Memory B cell (primary cell): ENCODE measurements at places on chromosomes 12 and 14.

DNA sequence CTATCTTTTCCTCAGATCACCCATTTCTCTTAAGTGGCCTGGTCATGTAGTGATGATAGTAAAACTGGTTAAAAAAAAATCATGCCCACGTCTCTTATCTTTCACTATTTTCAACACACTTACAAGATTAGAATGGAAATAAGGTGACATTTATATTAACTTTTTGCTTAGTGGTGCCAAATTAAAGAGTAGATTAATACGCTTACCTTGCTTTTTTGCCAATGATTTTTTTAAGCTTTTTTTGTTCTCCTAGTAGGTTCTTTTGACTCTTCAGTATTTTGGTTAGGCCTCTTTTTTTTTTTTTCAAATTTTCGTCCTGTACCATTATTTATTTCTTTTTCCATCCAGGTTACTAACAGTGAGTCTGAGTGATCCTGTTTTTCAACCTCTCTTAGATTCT lies 147.9 kb downstream of the PTCSC3 start:
- no peak for DNase-seq

- DNase-seq, result no peak
Observed at GRCh38 chr12:13849456-13849855, 131.9 kb downstream of the GRIN2B start.

DNA sequence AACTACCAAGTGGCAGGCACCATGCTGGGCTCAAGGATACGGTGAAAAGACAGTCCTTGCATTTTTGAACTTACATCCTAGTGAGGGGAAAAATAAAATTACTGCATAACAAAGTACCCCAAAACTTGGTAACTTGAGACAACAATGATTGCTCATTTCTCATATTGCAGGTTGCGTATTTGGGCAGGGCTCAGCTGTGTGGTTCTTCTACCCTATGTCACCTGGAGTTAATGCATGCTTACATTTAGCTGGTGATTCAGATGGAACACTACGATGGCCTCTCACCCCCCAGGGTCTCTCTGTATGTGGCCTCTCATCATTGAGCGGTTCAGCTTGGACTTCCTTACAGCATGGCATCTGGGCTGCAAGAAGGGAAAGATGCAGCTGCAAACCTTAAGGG lies 60.7 kb upstream of the RBM19 start:
- no peak for DNase-seq

DNA sequence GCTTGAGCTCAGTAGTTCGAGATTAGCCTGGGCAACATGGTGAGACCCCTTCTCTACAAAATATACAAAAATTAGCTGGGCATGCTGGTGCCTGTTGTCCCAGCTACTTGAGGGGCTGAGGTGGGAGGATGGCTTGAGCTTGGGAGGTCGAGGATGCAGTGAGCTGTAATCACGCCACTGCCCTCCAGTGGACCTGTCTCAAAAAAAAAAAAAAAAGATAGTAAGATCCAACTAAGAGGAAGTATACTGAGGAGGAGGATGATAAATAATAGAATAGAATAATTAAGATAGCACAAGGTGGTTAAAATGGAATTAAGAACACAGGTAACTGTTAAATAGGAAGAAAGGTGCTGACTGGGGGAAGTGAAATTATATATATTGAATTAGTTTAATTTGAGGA lies 37.0 kb upstream of the BAZ1A start:
- DNase-seq, result no peak

- DNase-seq, result peak; percentile 60
Observed at GRCh38 chr12:122886851-122887818, 8.8 kb downstream of the VPS37B start.

- DNase-seq, result no peak
Observed at GRCh38 chr12:40031965-40032364, 73.9 kb downstream of the SLC2A13 start.

DNA sequence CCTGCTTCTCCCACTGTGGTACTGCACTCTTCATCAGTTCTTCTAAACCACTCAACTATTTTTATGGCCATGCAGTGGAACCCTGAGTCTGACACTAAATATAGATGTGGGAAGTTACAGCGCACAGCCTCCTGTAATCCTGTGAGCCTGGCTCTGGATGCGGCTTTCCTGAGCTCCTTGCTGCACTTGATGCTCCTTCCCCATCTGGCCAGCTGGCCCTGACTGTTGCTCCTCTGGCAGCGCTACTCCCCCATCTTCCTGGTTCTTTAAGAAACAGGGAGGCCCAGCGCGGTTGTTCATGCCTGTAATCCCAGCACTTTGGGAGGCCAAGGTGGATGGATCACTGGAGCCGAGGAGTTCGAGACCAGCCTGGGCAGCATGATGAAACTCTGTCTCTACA lies 24.6 kb downstream of the IQSEC3 start:
- no peak for DNase-seq

- DNase-seq, result no peak
Observed at GRCh38 chr14:32727832-32728231, 210.8 kb upstream of the NPAS3 start.

DNA sequence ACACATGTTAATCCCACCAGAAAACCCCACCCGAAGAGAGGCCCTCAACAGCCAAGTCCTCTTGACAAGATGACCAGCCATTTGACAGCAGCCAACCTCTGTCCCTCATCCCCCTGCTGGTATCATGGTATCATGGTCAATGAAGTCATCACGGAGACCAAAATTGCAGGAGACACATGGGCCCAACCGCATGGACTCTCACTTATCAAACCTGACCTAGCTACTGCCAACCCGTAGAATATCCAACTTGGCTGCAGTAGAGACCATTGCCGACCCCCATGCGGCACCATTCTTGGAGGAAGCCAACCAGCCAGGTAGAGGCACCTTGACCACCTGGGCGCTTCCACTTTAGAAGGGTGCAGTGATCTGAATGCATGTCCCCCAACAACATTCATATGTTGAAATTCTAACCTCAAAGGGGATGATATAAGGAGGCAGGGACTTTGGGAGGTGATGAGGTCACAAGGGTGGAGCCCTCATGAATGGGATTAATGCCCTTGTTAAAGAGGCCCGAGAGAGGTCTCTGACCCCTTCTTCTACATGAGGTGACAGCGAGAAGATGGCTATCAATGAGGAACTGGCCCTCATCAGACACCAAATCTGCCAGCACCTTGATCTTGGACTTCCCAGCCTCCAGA lies 33.3 kb downstream of the DIO3 start:
- no peak for DNase-seq

DNA sequence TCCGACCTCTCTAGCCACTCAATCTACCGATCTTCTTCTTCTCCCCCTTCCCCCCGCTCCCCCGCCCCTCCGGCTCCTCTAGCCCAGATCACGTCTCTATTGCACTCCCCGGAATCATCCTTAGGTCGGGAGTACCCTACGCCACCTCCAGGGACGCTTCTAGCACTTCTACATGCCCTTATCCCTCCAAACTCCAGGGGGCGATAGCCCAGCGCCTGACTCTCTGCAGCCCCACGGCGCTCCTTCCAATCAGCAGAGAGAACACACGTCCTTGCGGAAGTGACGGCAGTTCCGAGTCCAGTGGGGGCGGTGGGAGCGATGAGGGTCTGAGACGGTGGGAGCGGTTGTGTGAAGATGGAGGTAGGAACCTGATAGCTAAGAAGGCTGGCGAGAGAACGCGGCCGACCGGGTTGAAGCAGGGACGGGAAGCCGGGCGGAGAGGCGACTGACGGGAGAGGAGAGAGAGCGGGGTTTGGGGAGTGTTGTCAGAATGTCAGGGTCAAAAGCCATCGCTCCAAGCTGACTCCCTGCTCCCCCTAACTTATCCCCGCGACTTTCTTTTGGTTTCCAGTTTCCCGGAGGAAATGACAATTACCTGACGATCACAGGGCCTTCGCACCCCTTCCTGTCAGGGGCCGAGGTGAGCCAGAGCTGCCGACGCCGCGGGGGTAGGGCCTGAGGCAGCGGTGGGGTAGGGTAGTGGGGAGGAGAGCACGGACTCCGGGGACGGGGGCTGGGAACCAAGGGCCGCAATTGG lies at the start of the genes RAB2B and TOX4:
Gene RAB2B, minus strand, starts transcription at position 35 of the 757 bp plus-strand sequence. CDS start 87 bp downstream, outside the sequence.
Gene TOX4, plus strand, starts transcription at position 271 of the 757 bp plus-strand sequence. Its CDS starts 84 bp downstream, at position 355.
- peak; percentile 95 for DNase-seq

DNA sequence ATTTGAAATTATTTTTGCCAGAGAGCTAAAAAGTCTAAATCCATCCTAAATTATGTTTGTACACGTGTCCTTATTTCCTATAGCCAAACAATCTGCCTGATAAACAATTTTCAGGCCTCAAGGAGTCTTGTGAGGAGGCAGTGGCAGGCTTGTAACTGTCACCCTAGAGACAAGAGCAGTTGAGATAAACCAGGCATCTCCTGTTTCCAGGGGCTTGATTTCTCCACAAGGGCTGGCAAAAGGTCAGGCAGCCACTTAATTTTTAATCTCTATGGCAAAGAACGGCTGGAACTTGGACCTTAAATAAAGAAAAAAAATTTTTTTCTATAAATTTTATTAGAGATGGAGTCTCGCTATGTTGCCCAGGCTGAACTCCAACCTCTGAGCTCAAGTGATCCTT lies 15.5 kb downstream of the PKP2 start:
- no peak for DNase-seq

- no peak for DNase-seq
Observed at GRCh38 chr14:44369401-44370123, 137.5 kb downstream of the FSCB start.

DNA sequence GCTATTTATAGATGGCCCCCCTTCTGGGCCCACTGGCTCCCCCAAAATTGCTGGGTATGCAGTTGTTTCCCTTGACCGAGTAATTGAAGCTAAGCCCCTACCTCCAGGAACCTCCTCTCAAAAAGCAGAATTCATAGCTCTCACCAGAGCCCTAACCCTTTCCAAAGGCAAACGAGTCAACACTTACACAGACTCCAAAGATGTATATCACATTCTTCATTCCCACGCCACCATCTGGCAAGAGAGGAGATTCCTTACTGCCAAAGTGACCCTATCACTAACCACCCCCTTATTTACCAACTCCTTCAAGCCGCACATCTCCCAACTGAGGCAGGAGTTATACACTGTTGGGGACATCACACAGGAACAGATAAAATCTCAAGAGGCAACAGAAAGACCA lies 66.8 kb downstream of the MOK start:
- DNase-seq, result no peak

DNA sequence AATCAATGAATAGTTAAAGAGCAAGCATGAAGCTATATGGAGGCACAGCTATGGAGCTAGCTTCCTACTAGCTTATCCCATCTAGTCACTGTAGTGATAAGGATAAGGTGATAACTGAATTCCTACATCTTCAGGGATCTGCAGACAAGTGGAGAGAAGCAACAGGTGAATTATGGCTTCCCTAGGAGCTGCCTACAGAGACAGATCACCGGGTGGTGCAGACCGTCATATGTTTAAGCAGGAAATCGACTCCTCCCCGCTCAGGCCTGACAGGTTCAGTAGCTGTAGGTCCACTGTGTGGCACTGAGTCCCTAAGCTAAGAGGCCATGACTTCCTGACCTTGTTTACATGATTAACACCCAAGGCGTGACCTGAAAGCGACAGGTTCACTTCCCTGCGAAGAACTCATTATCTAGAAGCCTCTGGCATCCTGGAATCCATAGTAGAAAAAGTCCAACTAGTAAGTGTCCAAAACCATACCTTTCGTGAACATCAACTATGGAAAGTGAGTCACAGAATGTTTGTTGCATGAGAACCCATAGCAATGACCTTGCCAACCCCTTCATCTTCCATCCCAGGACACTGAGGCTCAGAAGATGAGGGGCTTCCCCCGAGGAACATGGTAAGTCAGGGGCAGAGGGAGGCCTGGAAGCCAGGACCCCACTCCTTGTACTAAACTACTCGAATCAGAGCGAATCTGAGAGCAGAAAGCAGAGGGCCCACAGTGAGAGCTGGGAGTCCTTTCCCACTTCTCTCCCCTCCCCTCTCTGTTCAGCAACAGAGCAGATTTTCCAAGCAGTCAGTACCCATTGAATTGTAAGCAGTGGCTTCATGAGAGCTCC lies 75.4 kb upstream of the CCND2 start:
- DNase-seq, result no peak

GRCh38 chr14:69260861-69261564 lies 1.1 kb downstream of the GALNT16 start:
- DNase-seq, result peak; percentile 62

- no peak for DNase-seq
Observed at GRCh38 chr14:59919570-59920377, at the start of gene LRRC9. Gene LRRC9 (plus strand): TSS chr14:59920144.

GRCh38 chr12:71566655-71567054 lies 97.0 kb downstream of the ZFC3H1 start:
- DNase-seq, result no peak

DNA sequence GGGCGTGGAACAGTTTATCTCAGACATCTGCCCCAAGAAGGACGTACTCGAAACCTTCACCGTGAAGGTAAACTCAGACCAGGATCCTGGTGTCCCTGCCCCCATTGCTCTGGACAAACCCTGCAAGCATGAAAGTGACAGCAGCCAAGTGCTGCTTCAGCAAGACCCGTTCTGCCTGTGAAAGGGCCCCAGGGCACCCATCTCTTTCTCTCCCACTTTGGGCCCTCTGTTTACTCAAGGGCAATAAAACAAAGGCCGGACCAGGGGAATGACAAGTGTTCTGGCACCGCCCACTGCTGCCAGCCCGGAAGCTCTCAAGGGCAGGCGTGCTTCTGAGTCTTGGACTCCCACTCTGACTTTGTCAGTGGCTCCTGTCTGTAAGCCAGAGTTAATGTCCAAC lies 35.3 kb downstream of the CD9 start:
- no peak for DNase-seq

DNA sequence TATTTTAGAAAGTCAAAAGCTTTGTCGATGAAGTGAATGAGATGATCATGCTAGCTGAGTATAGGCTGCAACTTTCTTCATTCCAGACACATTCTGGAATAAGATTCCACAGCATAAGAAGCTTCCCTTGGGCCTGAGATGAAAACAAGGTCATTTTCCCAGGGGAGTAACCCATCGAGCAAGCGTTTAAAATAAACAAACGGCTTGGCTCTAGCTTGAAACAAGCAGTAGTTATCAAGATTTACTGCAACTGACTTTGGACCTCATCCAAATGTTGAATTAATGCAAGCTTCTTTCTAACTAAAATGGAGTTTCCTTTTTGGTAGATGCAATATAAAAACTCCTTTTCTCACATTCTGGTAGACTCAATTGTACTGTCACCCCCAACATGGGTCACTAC lies 23.0 kb downstream of the KCNJ8 start:
- no peak for DNase-seq

GRCh38 chr12:122726080-122726558 lies 4.5 kb downstream of the HCAR1 start:
- DNase-seq, result no peak
